ENCODE measurements at places on chromosomes 2 and 18.

GRCh38 chr2:174682007-174682577 is 82.2 kb downstream of the CHRNA1 start:
- no peak for DNase-seq

DNA sequence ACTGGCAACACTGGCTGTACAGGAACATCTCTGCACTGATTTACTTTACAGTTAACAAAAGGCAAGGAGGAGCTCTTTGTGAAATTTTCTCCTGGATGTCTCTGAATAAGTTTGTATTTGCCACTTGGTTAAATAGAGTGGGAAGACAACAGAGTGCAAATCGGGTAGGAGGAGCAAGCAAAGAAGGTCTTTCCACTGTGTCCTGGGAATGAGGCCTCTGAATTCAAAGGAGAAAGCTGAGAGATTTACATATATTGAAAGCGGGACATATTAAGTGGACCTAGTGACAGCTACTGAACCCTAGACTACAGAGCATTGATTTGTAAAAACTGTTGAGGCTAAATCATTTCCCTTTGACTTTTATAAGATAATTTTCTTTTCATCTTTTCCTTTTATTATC is 117.4 kb upstream of the CHRNA1 start:
- no peak for DNase-seq

DNA sequence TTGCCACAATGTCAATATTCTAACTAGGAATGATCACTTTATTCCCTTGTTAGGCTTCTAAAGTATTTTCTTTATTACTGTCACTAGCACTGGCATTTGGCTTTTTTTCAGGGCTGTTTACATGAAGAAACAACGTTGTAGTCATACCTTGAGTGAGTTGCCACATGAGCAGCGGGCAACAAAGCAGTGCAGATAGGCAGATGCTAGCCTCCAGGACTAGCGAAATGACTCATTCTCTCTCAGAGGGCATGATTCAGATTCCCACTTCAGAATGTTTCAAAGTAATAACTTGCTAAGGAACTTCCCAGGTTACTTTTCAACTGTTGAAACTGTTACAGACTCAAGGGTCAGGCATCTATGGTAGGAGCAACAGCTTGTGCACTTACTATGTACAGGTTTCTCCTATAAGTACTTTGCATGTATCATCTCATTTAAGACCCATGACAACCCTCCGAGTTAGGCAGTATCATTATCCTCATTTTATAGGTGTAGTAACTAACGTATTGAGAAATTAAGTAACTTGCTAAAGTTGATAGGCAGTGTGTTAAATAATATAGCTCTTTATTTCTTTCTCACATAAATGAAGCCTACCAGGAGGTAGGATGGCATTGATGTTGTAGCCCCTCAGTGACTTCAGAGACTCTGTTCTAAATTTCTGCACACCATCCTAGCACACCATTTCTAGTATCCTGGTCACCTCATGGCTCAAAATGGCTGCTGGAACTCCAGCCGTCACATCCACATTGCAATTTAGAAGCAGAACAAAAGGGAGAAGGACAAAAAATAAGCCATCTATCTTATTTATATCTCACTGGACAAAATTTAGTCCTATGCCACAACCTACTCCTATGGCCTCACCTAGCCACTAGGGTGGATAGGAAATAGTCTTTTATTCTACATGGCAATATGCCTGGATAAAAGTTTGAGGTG is 83.3 kb downstream of the ICOS start:
- DNase-seq: no peak

GRCh38 chr2:70010576-70011111 is 49.2 kb upstream of the ASPRV1 start:
- no peak for DNase-seq

GRCh38 chr18:35525795-35526494 is 28.2 kb upstream of the INO80C start:
- no peak for DNase-seq

DNA sequence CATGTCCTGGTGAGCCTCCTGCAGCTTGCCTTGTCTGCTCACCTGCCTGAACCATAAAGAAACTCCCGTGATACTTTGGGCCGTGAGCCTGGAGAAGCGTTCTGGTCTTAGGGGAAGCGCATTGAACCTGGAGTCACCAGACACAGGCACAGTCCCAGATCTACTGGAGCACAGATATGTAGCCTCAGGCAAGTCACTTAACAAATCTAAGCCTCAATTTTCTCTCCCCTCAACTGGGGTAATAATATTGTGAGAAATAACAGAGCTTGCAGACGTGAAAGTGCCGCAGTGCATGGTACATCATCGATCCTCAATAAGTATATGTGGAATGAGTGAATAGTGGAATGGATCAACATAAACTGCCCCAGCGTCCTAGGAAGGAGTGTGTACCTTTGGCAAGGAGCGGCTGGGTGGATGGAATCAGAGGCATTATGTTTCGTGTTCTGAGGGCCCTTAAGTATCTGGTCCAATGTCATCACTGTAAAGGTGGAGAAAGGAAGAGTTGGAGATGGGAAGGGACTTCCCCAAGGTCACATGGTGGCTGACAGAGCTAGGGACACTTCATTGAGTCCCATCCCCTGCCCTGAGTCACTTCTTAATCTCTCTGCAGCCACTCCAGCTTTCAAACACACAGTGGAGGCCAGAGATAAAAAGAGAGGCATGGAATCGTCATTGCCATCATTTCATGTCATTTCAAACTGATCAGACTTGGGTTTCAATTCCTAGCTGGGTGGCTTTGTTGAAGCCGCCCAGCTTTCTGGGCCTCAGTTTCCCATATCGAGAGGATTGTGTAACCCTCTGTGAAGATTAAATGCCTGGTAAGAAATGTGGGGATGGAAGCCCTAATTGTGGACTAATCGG is 172.4 kb downstream of the DDX1 start:
- DNase-seq: no peak

DNA sequence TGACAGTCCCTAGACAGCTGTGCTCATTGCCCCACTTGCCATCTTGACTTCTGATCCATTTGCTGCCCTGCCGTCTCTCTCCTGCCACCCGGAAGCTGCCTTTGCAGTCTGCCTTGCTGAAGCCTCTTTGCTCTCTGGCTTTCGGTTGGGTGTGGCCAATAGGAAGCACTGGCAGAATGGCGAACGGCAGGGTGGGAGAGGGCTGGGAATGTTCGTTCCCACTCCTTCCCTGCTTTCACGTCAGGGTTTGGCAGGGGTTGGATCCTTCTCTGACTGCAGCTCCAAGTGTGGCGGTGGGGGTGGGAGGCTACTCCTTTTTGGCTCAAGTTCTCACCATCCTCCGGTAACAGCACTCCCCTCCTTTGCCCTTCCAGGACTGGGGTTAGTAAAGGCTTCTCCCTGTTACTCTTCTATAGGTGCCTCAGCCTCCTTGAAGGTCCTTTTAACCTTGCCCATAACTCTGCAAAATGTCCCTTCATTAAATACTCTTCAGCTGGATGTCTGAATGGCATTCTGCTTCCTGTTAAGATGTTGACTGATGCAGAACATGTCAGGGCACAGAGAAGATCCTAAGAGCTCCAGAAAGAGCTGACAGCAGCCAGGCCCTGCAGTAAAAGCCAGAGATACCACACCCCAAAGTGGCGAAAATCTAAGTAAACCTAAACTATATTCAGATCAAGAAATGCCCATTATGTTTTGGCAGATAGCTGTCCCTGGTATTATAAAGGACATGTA is 299.7 kb downstream of the CDCA7 start:
- no peak for DNase-seq

GRCh38 chr2:189913821-189914220 is 129.6 kb downstream of the PMS1 start:
- DNase-seq: no peak

GRCh38 chr2:106701203-106702022 is 184.6 kb downstream of the ST6GAL2 start:
- no peak for DNase-seq

DNA sequence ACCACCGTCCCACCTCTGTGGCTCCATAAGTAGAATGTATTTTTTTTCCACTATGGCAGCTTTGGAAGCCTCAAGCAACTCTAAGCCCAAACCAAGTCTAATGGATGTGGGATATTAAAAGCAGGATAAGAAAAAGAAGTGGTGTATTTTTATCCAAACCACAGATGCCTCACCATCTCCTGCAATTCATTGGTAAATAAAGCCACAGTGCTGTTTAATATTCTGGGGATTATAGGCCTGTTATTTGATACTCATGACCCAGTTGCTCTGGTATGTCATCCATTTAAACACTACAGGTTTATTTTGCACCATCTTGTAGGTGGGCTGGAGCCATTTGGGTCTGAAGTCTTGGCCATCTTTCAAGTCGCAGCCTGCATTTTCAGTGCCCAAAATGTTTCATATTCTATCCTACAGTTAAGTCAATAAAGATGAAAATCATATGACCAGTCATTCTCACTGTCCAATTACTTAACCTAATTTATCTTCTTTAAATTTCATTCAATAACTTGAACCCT is 279.5 kb upstream of the EPHA4 start:
- DNase-seq: no peak

GRCh38 chr18:62152844-62153243 is 34.0 kb downstream of the PIGN start:
- DNase-seq: no peak

DNA sequence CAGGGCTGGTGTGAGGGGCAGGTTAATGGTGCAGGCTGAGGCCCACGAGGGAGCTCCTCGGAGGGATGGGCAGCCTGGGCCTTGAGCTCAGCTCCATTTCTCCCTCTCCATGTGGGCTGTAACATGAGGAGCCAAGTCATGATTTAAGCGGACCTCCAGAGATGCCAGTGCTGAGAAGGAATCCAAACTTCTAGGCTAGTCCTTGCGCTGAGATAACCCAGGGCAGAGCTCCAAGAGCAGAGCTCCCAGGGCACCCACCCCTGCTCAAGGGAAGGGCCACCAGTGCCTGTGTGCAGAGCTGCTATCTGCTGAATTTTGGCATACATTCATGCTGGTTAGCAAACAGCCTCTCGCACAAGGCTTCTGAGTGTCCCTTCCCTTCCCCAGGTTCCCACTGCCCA is 95.1 kb downstream of the MRO start:
- DNase-seq: no peak

- DNase-seq: no peak
These were observed 169.4 kb upstream of the SIX3 start for GRCh38 chr2:44772131-44772530.

DNA sequence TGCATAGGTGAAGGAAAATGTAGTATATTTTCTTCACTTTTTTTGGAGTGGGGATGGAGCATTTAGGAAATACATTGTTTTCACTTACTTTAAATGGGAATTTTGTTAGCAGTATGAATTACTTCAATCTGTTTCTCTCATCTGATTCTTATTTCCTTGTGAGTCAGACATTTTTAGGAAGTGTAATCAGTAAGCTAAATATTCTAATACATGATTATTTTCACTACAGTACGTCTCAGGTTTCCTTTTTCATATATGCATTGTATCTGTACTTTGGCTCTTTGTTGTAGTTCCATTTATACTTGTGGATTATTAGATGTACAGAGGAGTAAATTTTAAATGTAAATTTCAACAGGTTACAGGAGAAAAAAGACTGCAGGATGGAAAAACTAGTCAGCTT is 27.9 kb downstream of the GPD2 start:
- DNase-seq: no peak

DNA sequence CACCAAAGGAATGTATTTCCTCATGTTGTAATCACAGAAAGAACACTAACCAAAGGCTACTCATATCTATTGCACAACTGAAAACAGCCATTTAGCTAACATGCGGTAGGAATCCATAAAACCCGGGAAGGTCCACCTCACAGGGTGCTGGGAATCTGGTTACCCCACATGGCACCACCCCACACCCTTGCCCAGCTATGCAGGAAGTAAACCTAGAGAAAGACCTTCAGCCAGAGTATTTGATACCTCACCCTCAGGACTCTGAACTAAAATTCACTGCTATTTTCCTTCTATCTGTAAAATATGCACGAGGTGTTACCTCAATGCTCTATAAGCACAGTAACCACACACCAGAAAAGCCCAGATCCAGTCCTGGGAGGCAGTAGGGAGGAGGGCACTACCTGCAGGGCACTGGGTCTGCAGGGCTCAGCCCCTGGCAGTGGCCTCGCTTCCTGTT is 45.8 kb downstream of the PTPN2 start:
- no peak for DNase-seq

All from stimulated activated CD4-positive, alpha-beta T cell treated with anti-CD3 and anti-CD28 coated beads, Interleukin-1b, Interleukin-23, amount 100 ng/mL, for 1 hour (primary cell).